ENCODE measurements at places on chromosomes 12 and 14.

- no peak for DNase-seq
Observed at GRCh38 chr12:91868054-91868453, 277.6 kb downstream of the BTG1 start.

DNA sequence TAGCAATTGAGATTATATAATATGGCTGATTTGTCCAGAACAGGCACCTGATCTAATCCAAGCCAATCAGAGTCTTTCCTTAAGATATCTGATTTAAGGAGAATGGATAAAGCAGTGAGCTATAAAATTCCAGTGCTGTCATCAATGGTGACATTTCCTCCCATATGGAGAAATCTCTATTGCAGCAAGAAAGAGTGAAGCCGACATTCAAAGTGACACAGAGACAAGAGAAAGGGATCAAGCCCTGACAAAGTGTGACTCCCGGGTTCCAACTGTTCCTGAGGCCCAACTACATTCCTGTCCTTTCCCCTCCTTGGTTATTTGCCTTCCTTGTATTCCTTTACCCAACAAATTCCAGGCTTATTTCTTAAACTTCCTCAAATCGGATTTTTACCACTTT lies 430.0 kb upstream of the SOX5 start:
- no peak for DNase-seq

- no peak for DNase-seq
Observed at GRCh38 chr14:63986789-63987533, 134.2 kb downstream of the SYNE2 start.

GRCh38 chr14:99271221-99271941 lies 616 bp downstream of the BCL11B start:
- DNase-seq, result no peak

- DNase-seq, result no peak
Observed at GRCh38 chr12:112305951-112306350, 76.3 kb downstream of the HECTD4 start.

- no peak for DNase-seq
Observed at GRCh38 chr14:99316281-99317163, 44.5 kb upstream of the BCL11B start.

DNA sequence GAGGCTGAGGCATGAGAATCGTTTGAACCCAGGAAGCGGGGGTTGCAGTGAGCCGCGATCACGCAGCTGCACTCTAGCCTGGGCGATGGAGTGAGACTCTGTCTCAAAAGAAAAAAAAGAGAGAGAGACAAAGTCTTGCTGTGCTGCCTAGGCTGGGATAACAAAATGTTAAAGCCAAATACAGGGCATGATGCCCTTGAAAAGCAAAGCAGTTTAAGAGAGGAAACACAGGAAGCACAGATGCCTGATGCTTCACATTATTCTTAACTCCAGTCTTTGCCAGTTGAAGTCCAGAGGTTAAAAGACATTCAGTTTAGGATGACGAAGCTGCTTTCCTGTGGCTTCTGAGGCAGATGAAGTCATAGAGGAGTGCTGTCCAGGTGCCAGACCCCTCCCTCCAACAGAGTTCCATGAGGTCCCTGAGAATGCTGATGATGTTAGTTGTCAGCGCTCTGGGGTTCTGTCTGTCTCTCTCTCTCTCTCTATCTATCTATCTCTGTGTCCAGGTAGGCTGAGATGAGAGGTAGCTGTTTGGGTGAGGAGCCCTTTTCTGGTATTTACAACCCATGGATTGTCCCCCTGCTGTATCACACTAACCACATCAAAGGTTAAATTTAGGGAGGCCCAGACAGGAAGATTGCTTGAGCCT lies 4.9 kb upstream of the MRPL52 start:
- DNase-seq, result no peak

DNA sequence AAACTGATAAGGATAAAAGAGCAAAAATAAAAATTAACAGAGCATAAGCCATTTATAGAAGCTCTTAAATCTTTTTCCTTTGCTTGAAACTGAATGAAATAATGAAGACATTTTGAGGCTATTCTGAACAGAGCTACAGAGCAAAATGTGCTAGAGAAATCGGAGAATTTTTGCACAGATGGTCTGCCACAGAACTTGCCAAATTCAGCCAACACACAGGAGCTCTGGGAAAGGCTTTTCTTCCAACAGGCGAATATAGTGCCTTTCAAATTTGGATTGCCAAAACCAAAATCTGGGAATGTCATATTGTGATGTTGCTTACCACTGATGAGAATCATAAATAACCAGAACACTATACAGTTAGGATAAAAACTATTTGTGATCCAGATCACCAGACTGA lies 406.3 kb downstream of the RPL10L start:
- no peak for DNase-seq

DNA sequence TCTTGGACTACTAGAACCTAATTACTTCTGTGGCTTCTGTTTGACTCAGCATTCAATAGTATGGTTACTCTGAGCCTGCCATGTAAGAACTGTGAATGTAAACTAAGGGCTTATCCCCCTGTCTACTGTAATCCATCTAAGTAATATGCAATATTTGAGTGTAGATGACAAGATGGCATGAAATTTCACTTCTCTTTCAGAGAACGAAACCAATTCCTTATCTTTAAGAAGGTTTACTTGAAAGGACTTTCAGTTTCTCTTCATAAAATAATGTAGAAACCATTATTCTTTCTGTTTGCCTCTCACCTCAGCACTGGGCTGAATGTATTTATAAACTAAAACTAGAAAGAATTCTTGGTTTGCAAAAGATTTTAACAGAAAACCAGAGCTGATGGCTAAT lies 60.4 kb upstream of the ARID2 start:
- DNase-seq, result peak; percentile 71

DNA sequence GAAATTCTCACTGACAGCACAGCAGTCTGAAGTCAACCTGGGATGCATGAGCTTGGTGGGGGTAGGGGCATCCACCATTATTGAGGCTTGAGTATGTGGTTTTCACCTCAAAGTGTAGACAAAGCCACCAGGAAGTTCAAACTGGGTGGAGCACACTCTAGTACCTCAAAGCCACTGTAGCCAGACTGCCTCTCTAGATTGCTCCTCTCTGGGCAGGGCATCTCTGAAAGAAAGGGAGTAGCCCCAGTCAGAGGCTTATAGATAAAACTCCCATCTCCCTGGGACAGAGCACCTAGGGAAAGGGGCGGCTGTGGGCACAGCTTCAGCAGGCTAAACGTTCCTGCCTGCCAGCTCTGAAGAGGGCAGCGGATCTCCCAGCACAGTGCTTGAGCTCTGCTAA lies 143.0 kb downstream of the KITLG start:
- no peak for DNase-seq

DNA sequence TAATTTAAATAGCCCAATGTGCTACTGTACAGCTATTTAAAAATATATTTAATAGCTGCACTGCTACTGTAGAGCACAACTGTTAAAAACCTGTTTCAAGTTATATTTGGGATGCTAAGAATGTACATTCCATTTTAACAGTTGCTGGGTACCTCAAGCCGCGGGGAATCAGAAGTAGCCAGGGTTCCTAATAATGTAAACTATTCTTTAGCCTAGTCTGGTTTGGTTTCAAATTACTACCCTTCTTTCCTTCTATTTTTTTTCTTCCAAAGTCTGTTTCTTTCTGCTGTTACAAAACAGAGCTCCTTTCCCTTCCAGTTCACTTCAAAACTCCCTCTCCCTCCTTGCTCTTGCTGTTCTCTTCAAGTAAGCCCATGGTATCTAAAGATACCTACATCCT lies 21.3 kb downstream of the SCAF11 start:
- no peak for DNase-seq

- DNase-seq, result no peak
Observed at GRCh38 chr14:22497144-22497423, 91.9 kb downstream of the DAD1 start.

GRCh38 chr12:26399381-26399780 lies 204.0 kb downstream of the SSPN start:
- DNase-seq, result no peak

DNA sequence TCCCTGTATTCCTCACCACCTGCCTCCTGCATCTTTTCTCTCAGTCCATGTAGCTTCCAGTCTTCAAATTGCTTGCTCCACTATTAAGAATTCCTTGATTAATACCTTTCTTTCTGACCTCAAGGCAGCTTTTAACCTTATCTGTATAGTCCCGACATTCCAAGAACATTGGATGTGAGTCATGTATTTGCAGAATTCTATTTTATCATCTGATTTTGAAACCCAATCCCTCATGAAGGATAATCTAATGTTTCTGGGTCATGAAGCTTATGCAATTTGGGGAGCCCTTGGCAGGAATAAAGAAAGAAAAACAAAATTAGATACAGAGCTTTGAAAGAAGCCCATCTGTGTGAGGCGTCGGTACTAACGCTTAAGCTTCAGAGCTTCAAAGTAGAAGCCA lies 63.4 kb upstream of the CCND2 start:
- DNase-seq, result no peak

GRCh38 chr14:39683691-39684260 lies 251.5 kb upstream of the FBXO33 start:
- no peak for DNase-seq

- no peak for DNase-seq
Observed at GRCh38 chr14:25056688-25057078, 6.7 kb upstream of the STXBP6 start.

- DNase-seq, result no peak
Observed at GRCh38 chr14:80477388-80478160, 266.3 kb upstream of the DIO2 start.

GRCh38 chr14:52856139-52856538 lies 64.7 kb upstream of the GNPNAT1 start:
- DNase-seq, result no peak

GRCh38 chr12:111444925-111445725 lies 39.4 kb downstream of the SH2B3 start:
- peak; percentile 96 for DNase-seq

DNA sequence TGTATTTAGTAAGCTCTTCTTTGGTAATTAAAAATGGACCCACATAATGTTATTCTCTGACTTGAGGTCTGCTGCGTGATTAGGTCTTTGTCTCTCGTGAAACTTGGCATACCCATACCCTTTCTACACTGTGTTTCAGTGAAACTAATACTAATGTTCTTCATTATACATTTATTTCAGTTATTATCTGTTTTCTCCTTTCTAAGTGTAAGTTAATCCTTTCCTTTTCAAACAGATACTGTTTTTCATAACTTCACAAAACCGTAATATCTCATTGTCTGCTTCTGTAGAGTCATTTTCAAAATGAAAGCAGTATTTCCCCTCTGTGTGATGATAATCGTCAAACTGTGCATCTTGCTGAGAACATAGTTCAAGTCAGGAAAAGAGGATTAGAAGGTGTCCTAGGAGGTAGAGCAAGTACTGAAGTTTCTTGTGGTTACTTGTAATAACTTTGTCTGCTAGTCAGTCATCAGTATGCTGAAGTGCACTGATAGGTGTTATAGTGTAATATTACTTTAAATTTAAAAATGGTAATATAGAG lies 15.9 kb downstream of the PYROXD1 start:
- peak; percentile 83 for DNase-seq

GRCh38 chr14:44283836-44284235 lies 223.2 kb downstream of the FSCB start:
- DNase-seq, result no peak

- DNase-seq, result no peak
Observed at GRCh38 chr12:30810918-30811317, 56.2 kb upstream of the CAPRIN2 start.

GRCh38 chr12:53768976-53769375 lies 17.2 kb upstream of the CISTR start:
- no peak for DNase-seq

DNA sequence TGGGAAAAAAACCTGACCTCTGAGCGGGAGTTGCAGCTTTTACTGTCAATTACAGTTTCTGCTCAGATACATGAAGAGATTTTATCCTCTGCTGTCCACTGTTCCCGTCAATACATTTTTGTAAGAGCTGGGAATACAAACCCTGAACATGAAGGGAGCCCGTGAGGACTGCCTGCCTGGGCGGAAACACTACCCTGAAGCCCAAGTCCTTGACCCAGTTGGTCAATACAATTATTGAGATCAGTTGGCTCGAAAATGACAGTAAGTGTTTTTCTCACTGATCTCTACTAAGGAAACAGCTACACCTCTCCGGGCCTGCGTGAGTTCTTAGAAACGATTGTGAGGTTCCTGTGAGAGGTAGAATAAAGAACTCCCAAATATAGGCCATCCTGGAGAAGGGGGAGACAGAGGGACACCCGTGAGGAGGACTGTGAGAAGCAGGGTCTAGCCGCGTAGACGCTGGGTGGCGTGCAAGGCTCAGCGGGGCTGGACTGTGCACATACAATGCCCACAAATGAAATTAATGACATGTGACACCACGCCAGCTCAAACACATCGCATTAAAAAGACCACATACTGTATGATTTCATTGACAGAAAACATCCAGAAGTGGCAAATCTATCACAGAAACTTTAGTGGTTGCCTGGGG lies 509.5 kb downstream of the TMEM132D start:
- DNase-seq, result no peak

GRCh38 chr12:40794087-40794486 lies 101.8 kb downstream of the CNTN1 start:
- no peak for DNase-seq

GRCh38 chr12:32264961-32265360 lies 134.4 kb upstream of the FGD4 start:
- no peak for DNase-seq

DNA sequence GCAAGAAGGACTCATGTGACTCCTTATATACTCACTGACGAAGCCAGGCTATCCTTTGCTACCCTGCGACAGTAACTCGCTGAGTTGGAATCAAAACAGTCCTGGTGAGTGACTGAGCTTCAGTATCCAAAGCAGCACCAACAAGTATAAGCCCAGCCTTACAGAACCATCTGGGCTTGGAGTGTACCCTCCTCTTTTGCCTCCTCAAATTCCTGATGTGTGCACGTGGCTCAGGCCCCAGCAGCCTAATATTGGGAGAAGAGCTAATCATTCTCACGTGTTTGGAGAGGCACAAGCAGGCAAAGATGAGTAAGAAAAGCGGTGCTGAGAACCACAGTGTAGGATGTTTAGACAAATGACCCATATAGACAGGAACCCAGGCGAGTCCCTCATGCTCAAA lies 34.4 kb downstream of the PPTC7 start:
- no peak for DNase-seq

GRCh38 chr12:18145924-18146323 lies 55.9 kb upstream of the RERGL start:
- DNase-seq, result no peak

DNA sequence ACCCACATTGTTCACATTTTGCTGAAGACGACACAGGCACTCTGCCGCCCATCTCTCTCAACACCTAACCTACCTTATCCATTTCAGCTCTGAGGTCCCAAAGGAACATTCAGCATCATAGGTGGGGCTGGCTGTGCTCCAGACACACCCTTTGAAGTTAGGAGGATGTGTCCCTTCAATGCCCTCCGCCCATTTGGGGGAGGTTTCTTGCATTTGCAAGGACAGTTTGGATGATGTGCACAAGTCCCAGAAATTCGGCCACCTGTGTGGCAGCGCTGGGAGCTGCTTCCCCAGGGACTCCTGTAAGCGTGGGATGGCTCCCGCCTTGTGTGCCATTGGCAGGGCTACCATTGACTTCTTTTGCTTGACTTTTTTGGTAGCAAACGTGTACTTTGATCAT lies 113.8 kb downstream of the RIMBP2 start:
- DNase-seq, result no peak

GRCh38 chr12:44143175-44143574 lies 307.3 kb downstream of the TMEM117 start:
- no peak for DNase-seq

GRCh38 chr14:52863334-52863700 lies 71.9 kb upstream of the GNPNAT1 start:
- no peak for DNase-seq
